ENCODE measurements at places on chromosomes 12 and 14.
A peak's percentile ranks its signal among the peaks of the same experiment; 100 is the strongest.

- no peak for DNase-seq
Observed at GRCh38 chr12:92445253-92446082, 257.3 kb upstream of the PLEKHG7 start.

DNA sequence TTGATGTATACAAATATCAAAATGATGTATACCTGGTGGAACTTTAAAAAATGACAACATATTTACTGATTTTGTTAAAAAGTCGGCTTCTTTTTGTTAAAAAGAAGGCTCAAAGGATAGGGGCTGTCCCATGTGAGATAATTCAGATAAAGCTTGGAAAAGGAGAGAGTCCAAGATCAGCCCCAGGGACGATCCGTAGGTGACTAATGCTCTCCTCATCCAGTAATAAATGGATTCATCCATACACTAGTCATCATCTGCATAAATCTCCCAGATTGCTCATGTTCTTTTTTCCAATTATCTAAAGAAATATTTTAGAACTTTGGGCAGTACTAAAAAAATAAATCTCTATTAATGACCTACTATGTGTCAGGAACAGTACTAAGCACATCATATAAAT lies 23.4 kb upstream of the FSCB start:
- no peak for DNase-seq

GRCh38 chr14:38233218-38233617 lies 22.7 kb downstream of the CLEC14A start:
- no peak for DNase-seq

DNA sequence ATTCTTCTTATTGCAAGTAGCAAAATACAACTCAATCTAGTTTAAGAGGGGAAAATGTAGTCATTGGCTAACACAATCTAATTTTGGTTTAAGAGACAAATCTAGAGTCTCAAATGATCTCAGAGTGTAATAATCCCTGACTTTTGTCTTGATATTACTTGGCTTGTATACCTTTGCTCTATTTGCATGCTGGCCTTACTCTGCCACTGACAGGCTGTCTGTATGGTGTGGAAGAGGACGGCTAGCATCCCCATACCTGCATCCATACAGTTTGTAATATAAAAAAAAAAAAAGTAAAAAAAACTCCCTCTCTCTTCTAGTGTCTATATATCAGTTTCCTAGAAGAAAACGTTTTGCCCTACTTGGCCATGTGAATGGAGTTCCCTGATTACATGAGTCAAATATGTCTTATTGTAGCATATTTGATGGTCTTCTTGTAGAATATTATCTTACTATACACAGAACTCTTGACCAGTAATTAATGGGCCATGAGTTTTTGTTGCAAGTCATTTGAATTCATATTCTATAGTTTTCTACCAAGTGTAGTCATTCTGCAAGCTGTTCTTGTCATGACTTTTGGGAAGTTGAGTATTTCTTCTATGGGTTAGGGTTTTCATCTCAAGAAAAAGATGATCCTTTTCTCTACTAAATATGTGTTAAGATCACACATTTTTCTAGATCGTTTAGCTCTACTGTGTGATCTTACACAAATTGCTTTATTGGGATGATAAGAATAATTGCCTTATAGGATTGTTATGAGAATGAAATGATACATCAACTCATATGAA lies 8.2 kb downstream of the HIF1A start:
- DNase-seq = no peak

DNA sequence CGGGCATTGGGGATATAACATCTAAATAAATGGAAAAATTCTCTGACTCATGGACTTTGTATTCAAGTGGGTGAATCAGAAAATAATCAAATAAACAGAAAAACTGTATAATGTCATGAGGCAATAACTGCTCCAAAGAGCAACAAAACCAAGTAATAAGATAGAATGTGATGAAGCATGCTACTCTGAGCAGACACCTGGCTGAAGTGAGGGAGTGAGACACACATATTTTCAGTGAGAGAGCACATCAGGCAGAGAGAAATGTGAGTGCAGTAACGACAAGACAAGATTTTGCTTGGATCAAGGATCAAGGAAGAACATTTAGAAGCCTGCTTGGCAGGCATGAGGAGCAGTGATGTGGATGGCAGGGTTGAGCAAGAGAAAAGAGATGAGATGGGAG lies 75.8 kb upstream of the CCDC91 start:
- DNase-seq = no peak

- no peak for DNase-seq
Observed at GRCh38 chr12:117125272-117125613, 26.0 kb upstream of the TESC start.

DNA sequence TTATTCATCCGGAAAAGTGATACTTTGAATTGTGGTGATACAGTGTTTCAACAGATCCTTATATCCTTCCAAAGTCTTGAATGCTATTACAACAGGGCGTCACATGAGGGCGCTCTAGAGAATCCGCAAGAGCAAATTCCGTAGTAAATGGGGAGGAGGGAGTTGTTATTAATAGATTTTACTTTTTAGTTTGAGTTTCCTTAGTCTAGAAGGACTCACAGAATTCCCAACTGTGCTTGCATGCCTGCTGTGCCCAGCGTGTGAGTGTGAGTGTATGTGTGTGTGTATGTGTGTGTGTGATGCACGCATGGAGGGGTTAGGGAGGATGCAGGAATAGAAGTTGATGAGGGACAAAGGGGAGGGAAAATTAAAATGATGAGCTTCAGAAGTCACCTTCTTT lies 375.3 kb downstream of the C12orf75 start:
- no peak for DNase-seq

GRCh38 chr12:30979371-30980259 lies 53.1 kb downstream of the TSPAN11 start:
- no peak for DNase-seq

GRCh38 chr14:91870001-91870400 lies 2.7 kb upstream of the TC2N start:
- peak; percentile 57 for DNase-seq

GRCh38 chr14:90003526-90004307 lies 48.0 kb downstream of the TDP1 start:
- no peak for DNase-seq

DNA sequence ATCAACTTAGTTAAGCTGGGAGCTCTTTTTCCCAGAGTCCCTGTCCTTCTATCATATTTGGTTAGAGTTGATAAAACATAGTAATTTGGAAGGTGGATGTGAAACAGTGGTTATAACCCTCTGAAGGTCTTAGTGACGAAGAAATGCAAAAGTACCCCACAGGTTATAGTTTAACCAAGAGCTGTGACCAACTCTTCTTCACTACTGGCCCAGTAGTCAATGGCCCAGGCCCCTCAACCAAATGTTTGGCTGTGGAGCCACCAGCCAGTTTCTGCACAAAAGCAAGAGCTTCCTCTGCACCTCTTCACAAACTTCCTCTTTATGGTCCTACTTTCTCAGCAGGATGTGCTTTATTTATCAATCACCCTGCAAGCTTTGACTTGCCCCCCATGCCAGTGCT lies 132.6 kb downstream of the BMP4 start:
- no peak for DNase-seq

GRCh38 chr12:120537856-120538220 lies 3.7 kb downstream of the RNF10 start:
- DNase-seq = no peak

- DNase-seq = no peak
Observed at GRCh38 chr14:74637178-74637550, 25.1 kb upstream of the LTBP2 start.

- DNase-seq = no peak
Observed at GRCh38 chr14:89747126-89747525, 207.4 kb downstream of the EFCAB11 start.

- no peak for DNase-seq
Observed at GRCh38 chr12:95646781-95647190, 95.5 kb upstream of the USP44 start.

DNA sequence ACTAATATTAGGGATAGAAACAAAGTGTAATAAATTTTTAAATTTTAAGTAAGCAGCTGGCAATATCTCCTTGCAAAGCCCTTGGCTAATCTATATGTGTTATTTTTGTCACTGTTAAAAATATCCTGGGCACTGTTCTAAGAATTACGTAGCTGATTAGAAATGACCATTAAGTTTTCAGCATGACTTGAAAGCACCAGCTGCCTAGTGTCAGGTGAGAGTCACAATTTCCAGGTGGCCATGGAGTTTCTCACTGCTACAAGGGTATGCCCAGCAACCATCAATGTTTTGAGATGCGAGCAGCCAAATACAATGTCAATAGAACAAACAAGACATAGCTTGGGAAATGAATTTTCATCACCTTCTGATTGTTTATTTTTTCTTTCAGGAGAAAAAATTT lies 23.3 kb upstream of the GYS2 start:
- no peak for DNase-seq

DNA sequence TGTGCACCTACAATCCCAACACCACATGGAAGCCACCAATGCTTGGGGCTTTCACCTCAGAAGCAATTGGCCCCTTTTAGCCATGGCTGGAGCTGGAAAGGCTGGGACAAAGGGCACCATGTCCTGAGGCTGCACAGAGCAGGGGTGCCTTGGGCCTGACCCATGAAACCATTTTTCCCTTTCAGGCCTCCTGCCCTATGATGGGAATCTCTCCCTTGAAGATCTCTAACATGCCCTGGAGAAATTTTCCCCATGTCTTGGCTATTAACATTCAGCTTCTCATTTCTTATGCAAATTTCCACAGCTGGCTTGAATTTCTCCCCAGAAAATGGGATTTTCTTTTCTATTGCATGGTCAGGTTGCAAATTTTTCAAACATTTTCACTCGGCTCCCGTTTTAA lies 823.6 kb downstream of the GALC start:
- DNase-seq = no peak

- no peak for DNase-seq
Observed at GRCh38 chr12:97572220-97572619, 109.6 kb downstream of the RMST start.

DNA sequence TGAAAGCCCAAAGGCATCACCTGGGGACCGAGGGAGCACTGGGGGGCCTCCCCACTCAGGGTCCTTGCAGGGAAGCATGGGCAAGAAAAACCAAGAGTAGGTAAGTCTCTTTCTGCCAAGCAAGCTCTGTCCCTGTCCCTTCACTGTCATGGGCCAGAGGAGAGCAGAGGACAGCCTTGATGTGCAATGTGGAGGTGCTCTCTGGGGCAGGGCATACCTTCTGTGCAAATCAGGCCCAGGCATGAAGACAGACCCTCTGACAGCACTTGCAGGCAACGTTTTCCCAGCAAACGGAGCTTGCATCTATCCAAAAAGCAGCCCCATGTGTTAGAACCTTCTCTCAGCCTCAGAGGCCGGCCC lies 192.5 kb upstream of the PWP1 start:
- no peak for DNase-seq

GRCh38 chr12:85626784-85627171 lies 209.4 kb downstream of the RASSF9 start:
- no peak for DNase-seq

DNA sequence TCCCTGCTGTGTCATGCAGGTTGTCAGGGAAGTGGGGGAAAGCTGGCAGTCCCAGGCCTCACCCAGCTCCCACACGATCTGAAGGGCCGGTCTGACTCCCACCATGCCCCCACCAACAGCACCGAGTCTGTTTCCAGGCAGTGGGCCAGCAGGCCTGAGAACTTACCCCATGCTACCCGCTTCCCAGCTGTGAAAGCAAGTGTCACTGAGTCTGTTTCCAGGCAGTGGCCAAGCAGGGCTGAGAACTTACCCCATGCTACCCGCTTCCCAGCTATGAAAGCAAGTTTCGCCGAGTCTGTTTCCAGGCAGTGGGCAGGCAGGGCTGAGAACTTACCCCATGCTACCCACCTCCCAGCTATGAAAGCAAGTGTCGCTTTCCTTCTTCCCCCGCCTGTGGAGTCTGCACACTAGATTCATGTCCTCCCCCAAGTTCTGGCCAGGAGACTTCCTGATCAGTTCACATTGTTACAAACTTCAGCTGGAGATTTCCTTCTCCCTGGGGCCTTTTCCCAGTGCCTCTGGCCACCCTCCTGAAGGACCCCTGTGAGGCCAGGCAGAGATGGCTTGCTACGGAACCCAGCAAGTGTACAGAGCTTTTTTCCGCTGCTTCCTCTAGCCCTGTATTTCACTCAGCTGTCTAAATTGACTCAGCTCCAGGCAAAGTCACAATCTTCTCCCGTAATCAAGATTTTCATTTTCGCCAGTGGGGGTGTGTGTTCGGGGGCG lies 435.4 kb downstream of the TMTC2 start:
- DNase-seq = no peak

- no peak for DNase-seq
Observed at GRCh38 chr12:94621662-94622359, 28.5 kb downstream of the TMCC3 start.

DNA sequence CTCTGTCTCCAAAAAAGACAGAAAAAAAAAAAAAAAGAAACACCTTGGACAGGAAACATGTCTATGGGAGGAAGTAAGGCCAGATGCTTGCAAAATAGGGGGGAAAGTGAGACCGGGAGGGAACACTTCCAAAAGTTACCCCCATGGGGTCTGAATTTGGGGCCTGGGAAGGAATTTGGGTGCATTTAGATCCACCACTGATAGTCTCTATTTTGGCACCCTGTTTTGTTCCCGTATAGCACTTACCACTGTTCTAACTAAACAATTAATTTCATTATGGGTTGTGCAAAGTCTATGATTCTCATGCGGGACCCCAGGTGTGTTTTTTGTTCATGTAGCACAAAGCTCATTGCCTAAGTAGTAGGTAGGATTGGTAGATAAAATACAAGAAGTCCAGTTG lies 1.4 kb upstream of the MLEC start:
- DNase-seq = no peak

All from stimulated activated CD4-positive, alpha-beta T cell treated with anti-CD3 and anti-CD28 coated beads, Interleukin-1b, Interleukin-23, amount 100 ng/mL, for 4 hours (primary cell).